Daoy (cell line): ENCODE measurements at places on chromosomes 1 and 21. TPM values are rescaled to one million over a fixed set of nuclear protein-coding genes. Genes with fewer than 3 reads are reported as not detected.

MAEL gene
- 0.11 TPM in 1 of 2 replicates, not detected in the other for total RNA-seq

ANGPTL1 gene
- total RNA-seq: not detected in 2 replicates

DNA sequence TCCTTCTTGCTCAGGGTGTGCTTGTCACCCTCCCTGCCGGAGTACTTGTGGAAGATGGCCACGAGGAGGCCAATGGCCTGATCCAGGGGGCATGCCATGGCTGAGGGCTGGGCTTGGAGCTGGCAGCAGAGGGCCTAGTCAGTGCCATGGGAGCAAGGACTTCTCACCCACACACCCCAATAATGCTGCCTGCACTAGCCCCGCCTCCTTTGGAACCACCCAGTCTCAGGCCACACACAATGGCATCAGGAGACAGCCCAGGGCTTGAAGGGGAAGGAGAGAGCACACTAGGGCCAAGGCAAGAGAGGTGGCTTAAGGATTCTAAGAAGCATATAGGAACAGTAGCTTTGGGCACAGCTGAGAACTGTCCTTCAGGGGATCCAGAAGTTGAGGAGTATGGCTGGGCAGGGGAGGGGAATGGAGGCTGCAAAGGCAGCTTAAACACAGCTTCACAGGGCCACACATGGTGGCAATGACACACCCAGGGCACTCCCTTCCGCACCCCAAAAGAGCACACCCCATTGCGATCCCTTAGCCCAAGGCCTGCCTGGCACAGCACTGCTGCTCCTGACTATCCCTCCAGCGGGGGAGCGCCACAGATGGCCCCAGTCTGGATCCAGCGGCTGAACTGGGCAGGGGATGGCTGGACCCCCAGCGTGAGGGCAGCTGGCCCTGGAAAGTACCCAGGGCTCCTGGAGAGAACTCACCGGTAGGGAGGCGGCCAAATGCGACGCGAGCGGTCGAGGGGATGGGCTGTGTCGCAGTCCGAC, at the start of gene S100A6:
TSS of gene S100A6 (minus strand) at position 750 of the 770 bp plus-strand sequence. CDS start at position 98, 652 bp downstream.
- peak; percentile 70 for DNase-seq

PYHIN1 gene
- total RNA-seq: not detected in 2 replicates

DNA sequence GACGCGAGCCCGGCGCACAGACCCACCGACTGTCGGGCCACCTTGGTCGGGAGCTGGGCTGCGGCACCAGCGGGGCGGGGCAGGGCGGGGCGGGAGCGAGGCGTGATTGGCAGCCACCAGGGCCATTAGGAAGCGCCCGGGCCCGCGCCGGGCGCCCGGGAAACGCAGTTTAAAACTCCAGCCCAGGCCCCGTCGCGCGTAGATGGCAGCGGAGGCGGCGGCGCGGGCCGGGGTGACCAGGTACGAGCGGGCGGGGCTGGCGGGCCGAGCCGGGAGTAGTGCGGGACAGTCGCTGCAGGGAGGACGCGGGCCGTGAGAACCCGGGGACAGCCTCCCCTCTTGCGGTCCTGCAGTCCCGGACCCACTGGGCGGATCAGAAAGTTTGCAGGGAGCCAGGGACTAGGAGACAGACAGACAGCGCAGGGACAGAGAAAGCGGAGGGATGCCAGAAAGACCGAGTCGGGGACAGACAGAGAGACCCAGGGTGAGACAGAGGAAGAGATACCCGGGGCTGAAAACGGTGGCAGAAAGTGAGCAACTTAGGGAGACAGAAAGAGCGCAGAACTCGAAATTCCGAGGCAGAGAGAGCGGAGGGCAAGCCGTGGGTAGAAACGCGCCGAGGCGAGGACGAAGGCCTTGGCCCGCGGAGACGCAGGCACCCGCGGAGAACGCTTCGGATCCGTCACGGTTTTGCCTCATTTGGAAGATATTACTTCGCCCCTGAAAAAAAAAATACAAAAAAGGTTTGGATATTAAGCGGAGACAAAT, at the start of gene DMBX1:
TSS of gene DMBX1 (plus strand) at position 199 of the 768 bp plus-strand sequence. CDS start 17,175 bp downstream, outside the sequence.
- DNase-seq: peak; percentile 70

NIT1 gene
- total RNA-seq: 16.3 and 17.4 TPM in 2 replicates
